ENCODE measurements at places on chromosomes 4 and X.

- no peak for DNase-seq
These were observed 736.9 kb upstream of the HS3ST1 start for GRCh38 chr4:12165616-12166015.

DNA sequence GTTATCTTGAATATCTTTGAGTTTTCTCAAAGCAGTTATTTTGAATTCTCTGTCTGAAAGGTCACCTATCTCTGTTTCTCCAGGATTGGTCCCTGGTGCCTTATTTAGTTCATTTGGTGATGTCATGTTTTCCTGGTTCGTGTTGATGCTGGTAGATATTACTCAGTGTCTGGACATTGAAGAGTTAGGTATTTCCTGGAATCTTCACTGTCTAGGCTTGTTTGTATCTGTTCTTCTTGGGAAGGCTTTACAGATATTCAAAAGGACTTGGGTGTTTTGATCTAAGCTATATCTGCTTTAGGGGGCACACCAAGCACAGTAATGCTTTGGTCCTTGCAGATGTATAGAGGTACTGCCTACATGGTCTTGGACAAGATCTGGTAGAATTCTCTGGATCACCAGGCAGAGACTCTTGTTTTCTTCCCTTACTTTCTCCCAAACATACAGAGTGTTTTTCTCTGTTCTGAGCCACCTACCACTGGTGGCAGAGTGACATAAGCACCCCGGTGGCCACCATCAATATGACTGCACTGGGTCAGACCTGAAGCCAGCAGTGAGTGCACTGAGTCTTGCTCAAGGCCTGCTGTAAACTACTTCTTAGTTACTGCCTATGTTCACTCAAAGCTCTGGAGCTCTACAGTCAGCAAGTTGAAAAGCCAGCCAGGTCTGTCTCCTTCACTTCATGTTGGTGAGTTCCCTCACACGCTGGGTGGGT, 193.5 kb upstream of the AMOT start:
- no peak for DNase-seq

- no peak for DNase-seq
These were observed 12.0 kb downstream of the SHOX start for GRCh38 chrX:642436-643240.

DNA sequence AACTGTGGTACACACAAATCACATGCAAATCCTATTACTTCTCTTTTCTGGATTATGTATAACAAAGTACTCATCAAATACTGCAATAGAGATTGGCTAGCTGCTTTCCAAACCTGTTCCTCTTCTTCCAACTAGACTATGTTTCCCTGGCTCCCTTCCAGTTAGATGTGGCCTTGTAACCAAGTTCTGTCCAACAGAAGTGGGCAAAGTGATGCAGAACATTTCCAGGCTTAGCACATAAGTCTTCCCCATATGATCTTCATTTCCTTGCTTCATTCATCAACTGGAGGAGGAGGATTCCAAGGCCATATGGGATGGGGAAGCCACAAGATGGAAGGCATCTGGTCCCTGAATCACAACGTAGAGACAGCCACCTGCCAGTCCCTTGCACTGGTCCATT, 8.0 kb downstream of the SLC9A7 start:
- DNase-seq = no peak

DNA sequence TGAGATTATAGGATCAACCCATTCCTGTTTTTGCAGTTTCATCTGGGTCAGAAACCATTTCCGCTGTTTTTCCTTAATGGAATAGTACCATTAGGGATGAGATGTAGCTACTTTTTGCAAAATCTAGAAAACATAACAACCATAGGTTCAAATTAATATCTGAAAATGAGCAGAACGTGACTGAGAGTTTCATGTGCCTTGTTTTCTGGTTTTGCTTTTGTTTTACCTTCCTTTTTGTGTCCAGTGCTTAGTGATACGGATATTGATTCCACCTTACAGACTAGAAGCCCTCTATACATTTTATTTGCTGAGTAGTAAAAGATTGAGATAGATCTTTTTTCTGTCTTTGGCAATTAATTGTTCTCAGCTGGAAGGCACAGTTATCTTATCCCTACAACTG, 46.5 kb downstream of the SNX25 start:
- DNase-seq = no peak

DNA sequence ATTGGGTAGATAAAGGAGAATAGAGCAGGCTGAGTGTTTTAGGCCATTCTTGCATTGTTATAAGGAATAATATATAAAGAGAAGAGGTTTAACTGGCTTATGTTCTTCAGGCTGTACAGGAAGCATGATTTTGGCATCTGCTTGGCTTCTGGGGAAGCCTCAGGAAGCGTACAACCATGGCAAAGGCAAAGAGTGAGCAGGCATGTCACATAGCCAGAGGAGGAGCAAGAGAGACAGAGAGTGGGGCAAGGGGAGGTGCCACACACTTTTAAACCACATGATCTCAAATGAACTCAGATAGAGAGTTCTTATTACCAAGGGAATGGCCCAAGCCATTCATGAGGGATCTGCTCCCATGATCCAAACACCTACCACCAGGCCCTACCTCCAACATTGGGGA, 4.4 kb upstream of the METTL14 start:
- no peak for DNase-seq

- no peak for DNase-seq
These were observed 229.9 kb downstream of the COL25A1 start for GRCh38 chr4:109072595-109072994.

DNA sequence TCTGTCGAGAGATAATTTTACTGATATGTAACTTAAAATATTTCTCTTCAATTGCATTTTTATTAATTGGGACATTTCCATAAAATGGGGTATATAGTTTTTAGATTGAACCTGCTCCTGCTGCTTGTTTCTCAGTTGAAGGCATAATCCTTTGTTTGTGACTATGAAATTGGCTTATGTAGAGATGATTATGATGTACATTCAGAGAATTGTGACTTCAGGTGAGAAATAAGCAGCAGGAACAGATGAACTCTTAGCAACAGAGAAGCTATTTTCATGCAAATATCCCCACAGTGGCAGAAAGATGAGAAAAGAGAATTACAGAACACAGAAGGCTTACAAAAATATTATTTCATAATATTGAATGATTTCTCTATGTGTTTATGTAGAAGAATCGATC, 1499.5 kb upstream of the ADGRL3 start:
- no peak for DNase-seq

GRCh38 chrX:13099121-13099520, 54.7 kb upstream of the FAM9C start:
- DNase-seq = no peak

DNA sequence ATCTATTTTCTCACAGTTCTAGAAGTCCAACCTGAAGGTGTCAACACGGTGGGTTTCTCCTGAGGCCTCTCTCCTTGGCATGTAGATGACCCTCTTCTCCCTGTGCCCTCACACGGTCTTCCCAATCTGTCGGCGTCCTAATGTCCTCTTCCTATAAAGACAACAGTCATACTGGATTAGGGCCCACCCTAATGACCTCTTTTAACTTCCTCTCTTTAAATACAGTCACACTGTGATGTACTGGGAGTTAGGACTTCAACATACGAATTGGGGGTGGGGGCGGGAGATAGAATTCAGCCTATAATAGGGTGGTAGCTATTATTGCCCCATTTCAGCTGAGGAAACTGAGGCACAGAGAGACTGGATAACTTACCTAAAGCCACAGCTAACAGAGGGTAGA, 70.2 kb downstream of the SMIM20 start:
- no peak for DNase-seq

DNA sequence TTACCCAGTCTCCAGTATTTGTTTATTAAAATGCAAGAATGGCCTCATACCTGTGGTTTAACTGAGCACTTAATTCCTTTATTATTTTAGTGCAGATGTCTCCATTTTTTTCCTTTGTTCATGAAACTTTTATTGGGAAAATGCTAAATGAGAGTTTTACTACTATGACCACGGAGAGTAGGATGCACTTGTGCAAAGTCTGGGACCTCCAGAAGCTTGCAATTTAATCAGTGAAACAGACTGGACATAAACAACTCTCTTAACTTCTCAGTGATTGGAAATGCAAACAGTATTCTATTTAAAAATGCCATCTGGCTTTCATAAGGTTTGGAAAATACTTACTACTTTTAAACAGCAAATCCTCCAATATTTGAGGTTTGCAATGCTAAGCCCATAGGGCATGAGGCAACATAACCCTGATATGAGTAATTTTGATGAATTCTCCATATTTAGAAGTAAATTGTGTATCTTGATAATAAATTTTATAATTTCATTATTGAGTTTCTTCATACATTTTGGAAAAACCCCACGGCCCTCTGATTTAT, 718.7 kb upstream of the MAGEB2 start:
- no peak for DNase-seq

DNA sequence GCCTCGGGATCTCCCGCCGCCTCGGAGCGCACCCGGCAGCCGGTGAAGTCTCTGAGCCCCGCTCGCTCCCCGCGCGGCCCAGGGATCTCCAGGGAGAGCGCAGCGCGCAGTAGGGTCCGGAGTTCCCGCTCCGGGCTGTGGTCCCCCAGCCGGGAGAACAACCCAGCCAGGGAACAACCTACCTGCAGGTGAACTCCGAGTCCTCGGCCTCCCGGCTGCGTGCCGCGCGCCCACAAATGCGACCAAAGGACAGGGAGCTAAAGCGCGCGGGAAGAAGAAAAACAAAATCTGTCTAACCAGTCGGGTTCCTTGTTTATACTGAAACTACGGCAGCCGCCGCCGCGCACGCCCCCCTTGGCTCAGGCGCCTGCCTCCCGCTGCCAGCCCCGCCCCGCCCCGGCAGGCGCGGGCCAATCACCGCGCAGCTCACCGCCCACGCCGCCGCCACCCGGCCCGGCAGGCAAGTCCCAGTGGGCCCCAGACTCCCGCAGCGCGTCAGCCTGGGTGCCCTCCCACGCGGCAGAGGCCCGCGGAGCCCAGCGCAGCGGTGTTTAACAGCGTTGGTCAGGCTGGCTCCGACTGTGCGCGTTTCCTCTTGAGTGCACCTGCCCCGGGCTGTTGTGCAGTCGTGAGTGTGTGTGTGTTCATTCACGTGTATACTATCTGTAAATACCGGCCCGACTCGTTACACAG, at the start of gene RASGEF1B:
RASGEF1B (minus strand) TSS at position 320 of the 693 bp plus-strand sequence. CDS start 12,399 bp downstream, outside the sequence.
- no peak for DNase-seq

DNA sequence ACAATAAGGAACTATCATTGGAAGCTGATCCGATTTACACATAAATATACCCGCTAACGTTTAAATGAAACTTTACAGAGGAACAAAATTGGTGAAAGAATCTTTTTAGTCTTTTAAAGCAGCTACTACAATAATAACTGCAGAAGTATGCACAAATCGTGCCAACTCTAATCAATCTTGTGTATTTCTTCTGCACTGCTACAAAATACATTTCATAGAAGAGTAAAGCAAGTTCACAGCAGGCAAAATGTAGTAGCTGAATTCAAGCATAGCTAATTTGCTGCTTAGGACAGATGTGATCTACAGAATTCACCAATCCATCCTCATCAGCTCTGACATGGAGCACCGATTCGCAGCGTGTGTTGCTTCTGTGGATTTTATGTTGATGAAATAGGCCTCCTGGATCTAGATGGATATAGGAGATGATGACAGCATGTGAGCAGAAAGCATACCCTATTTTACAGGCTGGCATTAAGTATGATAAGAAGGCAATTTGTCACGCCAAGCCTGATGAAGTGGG, 367.3 kb upstream of the FGF13 start:
- no peak for DNase-seq

DNA sequence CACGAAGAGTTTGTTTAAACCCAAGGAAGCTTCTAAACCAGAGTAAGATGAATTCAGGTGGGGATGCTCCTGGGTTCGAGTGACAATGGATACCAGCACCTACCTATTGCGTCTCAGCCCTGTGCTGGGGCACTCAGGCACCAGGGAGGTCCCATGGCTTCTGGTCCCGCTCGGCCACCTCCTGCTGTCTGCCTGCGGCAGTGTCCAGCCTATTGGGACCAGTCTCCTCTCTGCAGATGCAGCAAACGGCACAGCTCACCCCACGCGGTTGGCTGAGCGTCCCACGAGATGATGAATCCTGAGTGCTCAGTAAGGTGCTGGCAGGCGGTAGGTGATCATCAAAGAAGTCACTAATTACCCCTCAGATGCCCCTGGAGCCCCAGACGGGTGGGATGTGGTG, 75.2 kb downstream of the ACOX3 start:
- DNase-seq = no peak

- no peak for DNase-seq
These were observed 51.5 kb upstream of the SLC4A4 start for GRCh38 chr4:71287305-71287704.

GRCh38 chrX:126655061-126655460, 102.4 kb upstream of the DCAF12L1 start:
- no peak for DNase-seq

DNA sequence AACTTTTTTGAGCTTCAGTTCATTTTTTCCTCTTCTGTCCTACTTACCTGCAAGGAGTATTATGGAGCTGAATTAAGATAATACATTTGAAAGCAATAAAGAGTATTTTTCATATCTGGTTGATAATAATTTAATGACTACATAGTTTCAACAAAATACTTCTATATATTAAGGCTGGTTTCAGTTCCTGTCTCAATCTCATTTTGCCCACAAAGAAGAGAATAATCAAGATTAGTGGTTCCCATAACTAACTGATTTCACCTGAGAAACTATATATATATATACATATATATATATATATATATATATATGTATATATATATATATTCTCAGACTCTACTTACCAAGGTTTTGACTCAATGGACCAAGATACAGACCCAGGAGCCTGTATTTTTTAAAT, 87.7 kb upstream of the ATOH1 start:
- no peak for DNase-seq

DNA sequence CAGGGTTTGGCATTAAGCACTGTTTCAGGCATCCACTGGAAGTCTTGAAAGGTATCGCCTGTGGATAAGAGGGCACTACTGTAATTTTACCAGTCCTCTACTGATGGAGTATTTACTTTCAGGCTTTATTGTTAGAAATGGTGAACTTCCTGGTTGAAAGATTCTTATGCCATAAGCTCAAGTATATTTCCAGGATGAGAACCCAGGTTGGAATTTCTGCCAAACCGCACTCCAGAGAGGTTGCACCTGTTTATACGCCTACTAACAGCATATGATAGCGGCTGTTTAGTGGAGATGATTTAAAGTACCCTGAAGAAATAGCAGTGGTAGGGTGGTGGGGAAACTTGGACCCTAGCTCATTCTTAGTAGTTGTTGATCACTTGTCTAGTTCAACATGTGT, 9.9 kb downstream of the FNIP2 start:
- no peak for DNase-seq

DNA sequence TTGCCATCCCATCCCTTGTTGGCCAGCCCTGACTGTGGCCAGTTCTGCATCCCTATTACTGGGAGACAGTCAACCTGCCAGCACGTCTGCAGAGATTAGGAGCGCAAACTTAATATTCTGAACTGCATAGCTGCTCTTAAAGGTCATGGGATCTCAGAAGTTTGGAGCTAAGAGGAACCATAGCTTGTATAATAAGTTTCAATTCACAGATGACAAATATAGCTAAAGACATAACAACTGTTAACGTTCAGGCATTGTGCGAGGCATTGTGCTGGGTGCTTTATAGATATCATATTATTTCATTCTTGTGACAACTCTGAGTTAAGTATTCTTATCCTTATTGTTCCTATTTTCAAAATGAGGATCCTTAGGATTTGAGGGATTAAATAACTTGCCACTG, 3.7 kb downstream of the SCARB2 start:
- no peak for DNase-seq

- no peak for DNase-seq
These were observed 2.1 kb downstream of the TMEM150C start for GRCh38 chr4:82559735-82560120.

- DNase-seq = no peak
These were observed 14.2 kb upstream of the MID1 start for GRCh38 chrX:10634392-10635161.

- DNase-seq = no peak
These were observed 3.0 kb downstream of the RPL10 start for GRCh38 chrX:154401045-154401799.

Measured in iPS DF 6.9 (cell line).